ENCODE measurements at places on chromosomes 6 and 20.

- no peaks in the 10 kb centered on the region for H3K27me3 ChIP-seq
- no peaks in the 10 kb centered on the region for H3K4me1 ChIP-seq
- DNase-seq = peak; percentile 22
- H3K27ac ChIP-seq = no peak overlapping the region
- no peak overlapping the region for H3K4me3 ChIP-seq
Measured at GRCh38 chr6:11575408-11576033, 38.0 kb downstream of the TMEM170B start.

DNA sequence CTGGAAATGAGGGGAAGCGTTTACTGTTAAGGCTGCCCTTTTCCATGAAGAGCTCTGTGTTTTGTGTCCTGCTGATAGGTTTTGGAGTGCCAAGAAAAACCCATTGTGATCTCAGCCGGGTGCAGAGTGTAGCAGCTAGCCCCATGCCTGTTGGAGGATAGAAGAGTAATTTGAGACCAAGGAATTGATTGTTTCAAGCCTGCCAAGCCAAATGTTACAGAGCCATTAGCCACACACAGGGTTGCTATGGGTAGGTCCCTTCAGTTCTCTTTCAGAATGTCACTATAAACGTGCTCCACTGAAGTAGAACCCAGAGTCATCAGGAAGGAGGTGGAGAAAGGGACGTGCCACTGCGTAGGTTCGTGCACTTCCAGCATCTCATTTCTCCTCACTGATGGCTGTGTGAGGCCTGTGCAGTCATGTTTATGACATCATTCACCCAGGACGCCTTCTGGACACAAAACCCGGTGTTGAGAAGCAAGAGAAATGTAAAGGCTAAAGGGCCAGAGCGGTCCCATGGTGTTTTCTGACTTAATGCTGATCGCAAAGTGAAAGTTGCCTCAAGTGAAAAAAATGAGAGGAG lies 6.6 kb downstream of the GMPR start:
- H3K36me3 ChIP-seq = no peaks in the 10 kb centered on the region
- H3K4me1 ChIP-seq = no peaks in the 10 kb centered on the region
- no peak overlapping the region for H3K4me3 ChIP-seq
- H3K27me3 ChIP-seq = no peaks in the 10 kb centered on the region
- no peak overlapping the region for H3K27ac ChIP-seq
- no peak for DNase-seq

- H3K27ac ChIP-seq = no peak overlapping the region
- no peak overlapping the region for H3K4me3 ChIP-seq
Measured at GRCh38 chr6:3731700-3732099, 19.8 kb downstream of the PXDC1 start.

GRCh38 chr6:138593909-138594757 lies 94.8 kb upstream of the NHSL1 start:
- H3K36me3 ChIP-seq = no peaks in the 10 kb centered on the region
- no peaks in the 10 kb centered on the region for H3K27me3 ChIP-seq
- H3K27ac ChIP-seq = no peak overlapping the region
- DNase-seq = no peak

DNA sequence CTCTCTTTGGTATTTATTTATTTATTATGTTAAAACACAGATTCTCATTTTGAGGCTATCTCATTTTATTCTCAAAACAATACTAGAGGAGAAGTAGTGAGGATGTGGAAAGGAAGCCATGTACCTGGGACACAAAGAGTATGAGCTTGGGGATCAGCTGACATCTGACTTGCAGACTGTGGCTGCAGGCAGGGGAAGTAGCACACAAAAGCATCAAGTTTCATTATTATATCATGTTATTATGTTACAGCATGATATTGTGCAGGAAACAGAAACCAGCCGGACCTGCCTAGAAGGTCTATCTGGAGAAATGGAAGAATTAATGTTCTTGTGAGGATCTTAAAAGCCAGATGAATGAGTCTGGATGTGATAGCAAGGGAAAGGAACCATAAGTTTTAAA lies 248.2 kb downstream of the KHDC1L start:
- no peaks in the 10 kb centered on the region for H3K27me3 ChIP-seq
- H3K27ac ChIP-seq = no peak overlapping the region
- H3K4me1 ChIP-seq = no peaks in the 10 kb centered on the region
- DNase-seq = no peak
- no peaks in the 10 kb centered on the region for H3K36me3 ChIP-seq

GRCh38 chr20:51525241-51526105 lies 17.0 kb downstream of the NFATC2 start:
- H3K36me3 ChIP-seq = peaks cover 10% of the 10 kb centered on the region
- DNase-seq = peak; percentile 47
- H3K27ac ChIP-seq = peak overlapping the region; percentile 76
- H3K4me1 ChIP-seq = peaks cover 25% of the 10 kb centered on the region
- H3K4me3 ChIP-seq = peak overlapping the region; percentile 19

GRCh38 chr6:151749341-151749740 lies 58.1 kb upstream of the ESR1 start:
- DNase-seq = no peak
- H3K36me3 ChIP-seq = no peaks in the 10 kb centered on the region
- no peaks in the 10 kb centered on the region for H3K27me3 ChIP-seq
- no peaks in the 10 kb centered on the region for H3K4me1 ChIP-seq
- no peak overlapping the region for H3K27ac ChIP-seq
- H3K4me3 ChIP-seq = no peak overlapping the region

- H3K36me3 ChIP-seq = peaks cover 5% of the 10 kb centered on the region
- no peak overlapping the region for H3K27ac ChIP-seq
- DNase-seq = no peak
- no peaks in the 10 kb centered on the region for H3K27me3 ChIP-seq
Measured at GRCh38 chr6:109695468-109695867, 4.4 kb downstream of the FIG4 start.

GRCh38 chr6:166331503-166332415 lies 10.6 kb downstream of the SFT2D1 start:
- H3K27me3 ChIP-seq = no peaks in the 10 kb centered on the region
- DNase-seq = no peak
- peaks cover 24% of the 10 kb centered on the region for H3K36me3 ChIP-seq
- H3K4me1 ChIP-seq = peaks cover 16% of the 10 kb centered on the region
- no peak overlapping the region for H3K27ac ChIP-seq

GRCh38 chr6:51865176-51865575 lies 222.2 kb downstream of the PKHD1 start:
- no peaks in the 10 kb centered on the region for H3K27me3 ChIP-seq
- no peak for DNase-seq
- H3K4me1 ChIP-seq = no peaks in the 10 kb centered on the region
- no peaks in the 10 kb centered on the region for H3K36me3 ChIP-seq
- H3K4me3 ChIP-seq = no peak overlapping the region
- no peak overlapping the region for H3K27ac ChIP-seq

DNA sequence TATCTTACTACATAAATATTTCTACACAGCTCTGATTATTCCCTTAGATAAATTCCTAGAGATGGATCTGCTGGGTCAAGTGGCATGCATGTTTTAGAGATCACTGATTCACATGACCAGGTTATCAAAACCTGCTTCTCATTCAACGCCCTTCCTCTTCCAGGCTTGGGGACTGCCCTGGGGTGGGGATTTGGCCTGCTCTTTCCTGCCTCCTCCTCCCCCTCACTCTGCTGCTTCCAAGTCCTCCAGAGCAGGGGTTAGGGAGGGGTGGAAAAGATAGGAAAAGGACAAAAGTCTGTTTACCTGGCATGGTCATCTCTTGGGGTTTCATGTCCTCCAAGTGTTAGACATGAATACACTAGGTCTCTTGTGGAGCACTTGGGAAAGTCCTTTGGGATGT lies 105.6 kb upstream of the GPR6 start:
- no peak overlapping the region for H3K4me3 ChIP-seq
- H3K27me3 ChIP-seq = no peaks in the 10 kb centered on the region
- H3K27ac ChIP-seq = no peak overlapping the region
- no peak for DNase-seq

GRCh38 chr20:44392776-44393607 lies 37.5 kb downstream of the HNF4A start:
- no peak overlapping the region for H3K4me3 ChIP-seq
- H3K27me3 ChIP-seq = peaks cover 32% of the 10 kb centered on the region
- H3K36me3 ChIP-seq = no peaks in the 10 kb centered on the region

DNA sequence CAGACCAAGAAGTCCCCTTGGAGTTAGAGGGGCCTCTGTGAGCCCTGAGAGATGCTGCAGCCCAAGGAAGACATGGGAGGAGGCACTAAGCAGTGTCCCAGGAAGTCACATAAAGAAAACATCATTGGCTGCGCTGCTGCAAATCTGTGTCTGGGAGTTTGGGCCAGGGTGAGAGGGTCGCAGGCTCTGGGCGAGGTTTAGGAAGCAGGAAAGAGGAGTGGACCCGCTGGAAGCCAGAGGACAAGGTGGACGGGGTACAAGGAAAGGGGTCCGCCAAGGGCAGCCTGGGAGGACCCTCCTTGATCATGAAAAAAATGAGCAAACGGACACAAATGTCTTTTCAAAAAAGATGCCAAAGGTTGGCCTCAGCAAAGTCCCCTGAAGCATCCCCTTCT lies 15.5 kb upstream of the SERPINB1 start:
- no peaks in the 10 kb centered on the region for H3K36me3 ChIP-seq
- no peak overlapping the region for H3K4me3 ChIP-seq
- no peak for DNase-seq
- H3K27ac ChIP-seq = peak overlapping the region; percentile 94

DNA sequence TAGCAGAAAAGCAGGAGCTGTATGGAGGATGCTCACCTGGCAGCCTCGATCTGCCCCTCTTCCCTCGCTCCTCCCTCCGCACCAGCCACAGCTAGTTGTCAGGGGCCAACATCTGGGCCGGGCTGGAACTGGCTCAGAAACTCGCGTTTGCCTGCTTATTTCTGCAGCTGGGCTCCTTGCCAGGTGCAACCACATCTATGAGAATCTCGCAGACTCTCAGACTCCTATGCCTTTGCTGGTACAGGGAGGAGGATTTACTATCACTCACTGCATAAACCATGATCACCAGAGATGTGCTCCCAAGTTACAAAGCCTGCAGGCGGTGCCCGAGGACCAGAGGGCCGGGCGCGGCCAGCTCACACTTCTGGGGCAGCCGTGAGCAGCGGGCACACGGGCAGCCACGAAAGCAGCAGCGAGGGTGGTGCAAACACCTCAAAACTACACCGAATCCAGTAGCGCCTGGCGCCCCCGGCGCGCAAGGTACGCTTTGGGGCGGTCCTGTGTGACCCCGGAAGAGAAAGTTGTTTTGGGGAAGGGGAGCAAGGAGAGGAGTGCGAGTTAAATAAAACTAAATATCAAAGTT lies 577 bp upstream of the LRRC1 start:
- peak overlapping the region; percentile 19 for H3K27ac ChIP-seq
- peak; percentile 55 for DNase-seq
- H3K4me3 ChIP-seq = peak overlapping the region; percentile 96
- H3K4me1 ChIP-seq = peaks cover 15% of the 10 kb centered on the region

DNA sequence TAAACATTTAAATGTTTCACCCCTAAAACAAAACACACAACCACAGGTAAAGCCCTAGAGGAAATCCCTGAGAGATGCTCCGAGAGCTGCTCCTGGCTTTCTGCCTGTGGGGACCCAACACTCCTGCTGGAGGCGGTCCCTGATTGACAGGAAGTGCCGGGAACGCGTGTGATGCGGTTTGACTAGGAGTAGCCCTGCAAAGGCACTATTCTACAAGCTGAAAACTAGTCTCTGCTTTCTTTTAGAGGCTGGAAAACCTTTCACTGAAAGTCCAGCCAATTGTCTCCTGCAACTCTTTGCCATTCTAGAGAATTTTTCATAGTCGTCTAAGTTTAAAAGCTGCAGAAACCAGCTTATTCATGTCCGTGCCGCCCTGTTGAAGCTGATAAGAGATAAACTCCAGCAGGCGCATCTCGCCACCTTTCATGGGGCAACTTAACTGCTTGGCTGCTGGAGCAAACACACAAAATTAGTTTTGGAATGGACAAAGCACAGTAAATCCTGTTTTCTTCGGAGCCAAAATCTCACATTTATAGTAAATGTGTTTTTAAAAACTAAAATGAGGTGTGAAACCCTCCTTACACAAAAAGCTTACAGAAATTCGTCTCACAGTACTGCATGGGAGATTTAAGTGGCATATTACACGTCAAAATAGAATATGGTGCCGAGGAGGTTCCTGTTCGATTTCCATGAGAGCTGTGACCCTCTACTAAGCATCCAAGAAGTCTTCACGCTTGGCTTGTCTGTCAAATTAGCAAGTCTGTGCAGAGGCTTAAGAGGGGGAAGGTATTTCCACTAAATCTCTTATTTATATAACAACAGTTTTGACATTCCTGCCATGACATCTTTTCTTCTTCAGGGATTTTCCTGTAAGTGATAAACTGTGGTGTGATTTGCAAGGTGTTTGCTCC lies 46.9 kb downstream of the DACT2 start:
- no peak overlapping the region for H3K4me3 ChIP-seq
- H3K27ac ChIP-seq = no peak overlapping the region
- H3K36me3 ChIP-seq = no peaks in the 10 kb centered on the region
- no peak for DNase-seq

DNA sequence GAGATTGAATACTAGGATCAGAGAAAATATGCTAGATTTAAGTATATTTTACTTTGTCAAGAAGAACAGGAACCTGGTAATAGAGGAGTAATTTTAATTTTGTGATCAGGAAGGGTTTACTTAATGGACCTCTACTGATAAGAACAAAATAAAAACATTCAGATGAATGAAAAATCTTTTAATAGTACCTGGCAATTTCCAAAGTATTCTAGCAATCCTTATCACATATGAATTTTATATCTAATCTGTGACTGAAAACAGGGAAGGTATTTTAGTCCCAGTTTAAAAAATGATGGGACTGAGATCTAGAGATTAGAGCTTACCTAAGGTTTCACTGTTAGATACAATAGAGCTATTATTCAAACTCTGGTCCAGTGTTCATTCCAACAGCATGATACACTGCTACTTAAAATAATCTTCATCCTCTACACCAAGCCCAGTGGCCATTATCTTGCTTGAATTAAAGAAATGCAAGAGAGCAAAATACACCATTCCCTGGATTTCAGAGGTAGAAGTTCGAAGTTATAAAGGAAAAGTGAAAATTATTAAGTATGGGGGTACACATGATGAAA lies 13.5 kb downstream of the SLC17A5 start:
- H3K4me3 ChIP-seq = no peak overlapping the region
- H3K27me3 ChIP-seq = no peaks in the 10 kb centered on the region
- DNase-seq = no peak
- no peak overlapping the region for H3K27ac ChIP-seq

- H3K4me1 ChIP-seq = peaks cover 14% of the 10 kb centered on the region
- no peaks in the 10 kb centered on the region for H3K27me3 ChIP-seq
Measured at GRCh38 chr6:131295081-131295480, 159.8 kb downstream of the AKAP7 start.

GRCh38 chr20:23634985-23635767 lies 2.6 kb downstream of the CST3 start:
- H3K27me3 ChIP-seq = peaks cover 36% of the 10 kb centered on the region
- no peak overlapping the region for H3K4me3 ChIP-seq
- no peak for DNase-seq

GRCh38 chr20:23079016-23079351 lies 7.1 kb downstream of the CD93 start:
- no peak overlapping the region for H3K4me3 ChIP-seq
- peaks cover 10% of the 10 kb centered on the region for H3K36me3 ChIP-seq
- no peak for DNase-seq
- H3K4me1 ChIP-seq = peaks cover 7% of the 10 kb centered on the region
- H3K27ac ChIP-seq = no peak overlapping the region
- no peaks in the 10 kb centered on the region for H3K27me3 ChIP-seq

Measured in T-cell (primary cell).